CD14-positive monocyte (primary cell): ENCODE measurements at places on chromosomes 1 and 21. TPM values are rescaled to one million over a fixed set of nuclear protein-coding genes. Genes with fewer than 3 reads are reported as not detected.

ZNF124 gene
- 5.5 TPM for polyA plus RNA-seq

LCA5L gene
- not detected for polyA plus RNA-seq

LCE2B gene
- not detected for polyA plus RNA-seq

CYP4X1 gene
- not detected for polyA plus RNA-seq

DNA sequence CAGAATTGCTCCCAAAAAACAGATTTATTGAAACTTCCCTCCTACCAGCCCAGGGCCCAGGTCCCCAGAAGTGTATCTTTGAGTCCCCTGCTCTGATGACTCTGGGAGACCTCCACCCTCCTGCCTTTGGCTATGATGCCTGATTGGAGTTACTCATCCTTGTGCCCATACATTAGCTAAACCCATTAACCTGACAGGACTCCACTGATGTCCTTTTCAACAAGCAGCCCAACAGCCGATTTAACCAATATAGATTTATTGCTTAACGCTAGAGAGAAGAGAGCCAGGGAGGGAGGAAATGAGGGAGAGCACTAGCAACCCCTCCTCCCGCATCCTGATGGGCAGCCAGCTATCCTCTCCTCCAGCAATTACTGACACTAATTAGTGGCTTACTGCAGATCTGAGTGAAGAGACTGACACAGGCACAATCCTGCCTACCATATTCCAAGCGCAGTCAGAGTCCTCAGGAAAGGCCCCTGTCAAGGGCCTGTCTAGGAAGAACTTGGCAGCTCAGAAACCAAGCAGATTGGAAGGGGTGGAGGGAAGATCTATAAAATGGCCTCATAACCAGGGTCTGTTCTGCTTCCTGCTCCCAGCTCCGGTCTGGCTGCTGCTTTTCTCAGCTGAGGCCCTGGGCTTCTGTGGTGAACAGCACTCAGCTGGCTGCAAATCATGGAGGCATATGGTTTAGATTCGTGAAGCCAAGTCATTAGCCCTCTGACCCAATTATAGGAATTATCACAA lies 484.5 kb upstream of the DAB1 start:
- DNase-seq, result no peak

DNA sequence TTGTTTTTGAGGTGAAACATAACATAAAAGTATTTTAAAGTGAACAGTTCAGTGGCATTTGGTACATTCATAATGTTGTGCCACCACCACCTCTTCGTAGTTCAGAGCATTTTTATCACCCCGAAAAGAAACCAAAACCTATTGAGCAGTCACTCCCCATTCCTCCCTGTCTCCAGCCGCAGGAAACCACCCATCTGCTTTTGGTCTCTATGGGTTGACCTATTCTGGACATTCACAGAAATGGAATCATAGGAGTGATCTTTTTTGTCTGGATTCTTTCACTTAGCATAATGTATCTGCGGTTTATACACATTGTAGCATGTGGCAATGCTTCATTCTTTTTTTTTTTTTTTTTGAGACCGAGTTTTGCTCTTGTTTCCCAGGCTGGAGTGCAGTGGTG lies 141.2 kb downstream of the VPS13D start:
- DNase-seq, result no peak

DNA sequence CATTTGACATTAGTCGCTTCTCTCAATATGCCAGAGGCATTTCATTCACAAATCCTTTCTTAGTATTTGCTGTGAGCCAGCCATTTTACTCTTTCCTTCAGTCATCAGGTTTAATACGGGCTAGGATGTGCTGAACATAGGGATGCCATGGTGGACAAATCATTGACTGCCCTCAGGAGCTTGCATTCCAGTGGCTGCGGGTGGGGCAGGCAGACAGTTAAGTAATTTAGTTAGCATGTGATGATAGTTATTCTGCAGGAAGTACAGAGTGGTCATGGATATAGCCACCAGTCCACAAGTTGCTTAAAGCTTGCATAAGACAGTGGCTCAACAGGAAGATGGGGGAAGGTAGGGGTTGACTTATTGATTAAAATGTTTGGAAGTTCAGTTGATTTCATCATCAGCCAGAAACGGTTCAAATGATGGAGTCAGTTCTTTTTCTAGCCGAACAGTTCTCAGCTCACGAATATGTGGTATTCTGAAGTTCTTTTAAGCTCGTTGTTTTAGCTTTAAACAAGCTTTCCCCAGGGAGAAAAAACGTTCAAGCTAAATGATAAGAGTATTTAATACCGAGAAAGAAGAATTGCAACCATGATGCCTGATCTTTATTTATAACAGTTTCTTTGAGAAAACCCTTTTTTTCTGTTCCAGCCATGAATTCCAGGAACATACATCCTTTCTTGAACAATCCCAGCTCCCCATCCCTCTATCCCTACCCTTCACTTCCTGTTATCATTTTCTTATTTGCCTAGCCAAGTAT lies 1.4 kb downstream of the SLC22A15 start:
- DNase-seq, result peak; percentile 78

GRCh38 chr21:38790961-38791360 lies 14.8 kb upstream of the ETS2 start:
- DNase-seq, result no peak

GRCh38 chr1:185463011-185463410 lies 146.0 kb upstream of the IVNS1ABP start:
- DNase-seq, result no peak

DNA sequence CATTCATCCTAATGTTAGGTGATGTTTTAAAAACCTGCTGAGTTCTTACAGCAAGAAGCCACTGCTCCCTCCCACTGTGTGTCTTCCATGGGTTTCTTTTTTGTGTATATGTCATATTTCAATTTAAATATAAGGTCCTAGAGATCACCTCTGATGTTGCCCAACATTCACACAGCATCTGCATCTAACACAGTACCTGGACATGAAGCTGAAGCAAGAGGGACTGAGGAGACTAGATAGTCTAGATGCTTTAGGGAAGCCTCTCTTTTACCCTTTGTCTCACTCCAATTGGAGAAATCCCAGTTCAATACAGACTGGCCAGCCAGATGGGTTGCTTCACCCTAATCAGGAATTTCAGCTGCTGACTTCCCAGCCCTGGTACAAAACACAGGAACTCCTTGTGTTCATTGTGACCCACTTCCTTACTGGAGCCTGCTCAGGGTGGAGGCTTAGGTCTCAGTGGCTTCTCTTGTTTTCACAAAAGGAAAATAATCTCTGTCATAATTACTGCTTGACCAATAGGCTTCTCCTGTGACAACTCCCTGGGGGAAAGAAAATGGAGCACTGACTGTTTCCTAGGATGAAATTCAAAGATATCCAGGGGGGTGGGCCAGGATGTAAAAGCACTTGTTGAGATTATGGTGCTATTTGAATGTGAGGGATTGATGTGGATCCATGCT lies 17.3 kb downstream of the BTG2 start:
- DNase-seq, result peak; percentile 31

- DNase-seq, result no peak
Observed at GRCh38 chr1:17909634-17910033, 154.5 kb downstream of the ACTL8 start.

DNA sequence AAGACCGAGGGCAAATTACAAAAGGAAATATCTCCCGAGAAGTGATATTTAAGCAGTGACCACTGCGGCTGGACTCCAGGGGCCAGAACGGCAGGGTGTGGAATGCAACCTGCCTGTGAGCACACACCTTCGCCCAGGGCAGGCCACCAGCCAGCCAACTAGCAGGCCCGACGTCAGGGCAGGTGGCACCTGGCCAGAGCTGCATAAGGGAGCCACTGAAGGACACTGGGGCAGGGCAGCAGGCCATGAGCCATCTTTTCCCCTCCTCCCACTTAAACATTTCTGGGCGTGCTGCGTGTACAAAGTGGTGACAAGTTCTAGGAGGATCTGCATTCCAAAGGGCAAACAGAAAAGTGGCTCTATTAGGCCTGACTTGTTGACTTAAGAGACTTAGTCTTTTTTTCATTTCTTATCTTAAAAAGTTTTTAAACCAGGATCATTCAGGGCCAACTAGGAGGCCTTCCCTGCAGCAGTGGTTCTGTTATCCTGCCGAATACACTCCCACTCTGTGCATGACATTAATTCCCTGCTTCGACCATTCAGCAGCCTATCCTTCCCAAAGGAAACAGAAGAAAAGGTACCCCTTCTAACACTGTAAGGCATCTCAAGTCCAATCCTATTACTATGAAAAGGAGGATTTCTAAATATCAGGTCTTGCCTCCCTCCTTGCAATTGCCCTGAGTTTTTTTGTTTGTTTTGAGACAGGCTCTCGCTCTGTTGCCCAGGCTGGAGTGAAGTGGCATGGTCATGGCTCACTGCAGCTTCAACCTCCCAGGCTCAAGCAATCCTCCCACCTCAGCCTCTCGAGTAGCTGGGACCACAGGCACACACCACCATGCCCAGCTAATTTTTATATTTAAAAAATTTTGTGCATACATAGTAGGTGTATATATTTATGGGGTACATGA lies 96.3 kb downstream of the BCAR3 start:
- no peak for DNase-seq

DNA sequence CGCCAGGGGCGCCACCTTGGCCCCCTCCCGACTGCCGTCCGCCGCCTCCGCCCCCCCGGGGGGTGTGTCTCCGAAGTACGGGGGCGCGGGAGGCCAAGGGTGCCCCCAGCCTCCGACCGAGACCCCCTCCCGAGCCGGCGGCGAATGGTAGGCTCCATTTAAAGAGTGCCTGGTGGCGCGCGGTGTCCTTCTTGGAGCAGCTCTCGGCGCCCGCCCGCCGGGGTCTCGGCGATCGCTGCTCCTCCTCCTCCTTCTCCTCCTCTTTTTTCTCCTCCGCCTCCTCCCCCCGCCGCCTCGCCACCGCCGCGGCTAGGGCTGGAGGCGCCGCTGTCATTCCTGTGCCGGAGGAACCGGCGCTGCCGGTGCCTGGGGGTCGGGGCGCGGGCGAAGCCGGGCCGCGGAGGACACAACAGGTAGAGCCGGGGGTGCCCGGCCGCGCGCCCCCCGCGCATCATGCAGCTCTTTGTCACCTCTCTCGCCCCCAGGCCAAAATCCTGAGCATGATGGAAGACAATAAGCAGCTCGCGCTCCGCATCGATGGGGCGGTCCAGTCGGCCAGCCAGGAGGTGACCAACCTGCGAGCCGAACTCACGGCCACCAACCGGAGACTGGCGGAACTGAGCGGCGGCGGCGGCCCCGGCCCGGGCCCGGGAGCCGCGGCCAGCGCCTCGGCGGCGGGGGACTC lies at the start of gene KAZN:
Gene KAZN, plus strand, starts transcription at position 188 of the 685 bp plus-strand sequence.
- DNase-seq, result no peak

GRCh38 chr1:107183011-107183410 lies 42.2 kb downstream of the NTNG1 start:
- no peak for DNase-seq

DNA sequence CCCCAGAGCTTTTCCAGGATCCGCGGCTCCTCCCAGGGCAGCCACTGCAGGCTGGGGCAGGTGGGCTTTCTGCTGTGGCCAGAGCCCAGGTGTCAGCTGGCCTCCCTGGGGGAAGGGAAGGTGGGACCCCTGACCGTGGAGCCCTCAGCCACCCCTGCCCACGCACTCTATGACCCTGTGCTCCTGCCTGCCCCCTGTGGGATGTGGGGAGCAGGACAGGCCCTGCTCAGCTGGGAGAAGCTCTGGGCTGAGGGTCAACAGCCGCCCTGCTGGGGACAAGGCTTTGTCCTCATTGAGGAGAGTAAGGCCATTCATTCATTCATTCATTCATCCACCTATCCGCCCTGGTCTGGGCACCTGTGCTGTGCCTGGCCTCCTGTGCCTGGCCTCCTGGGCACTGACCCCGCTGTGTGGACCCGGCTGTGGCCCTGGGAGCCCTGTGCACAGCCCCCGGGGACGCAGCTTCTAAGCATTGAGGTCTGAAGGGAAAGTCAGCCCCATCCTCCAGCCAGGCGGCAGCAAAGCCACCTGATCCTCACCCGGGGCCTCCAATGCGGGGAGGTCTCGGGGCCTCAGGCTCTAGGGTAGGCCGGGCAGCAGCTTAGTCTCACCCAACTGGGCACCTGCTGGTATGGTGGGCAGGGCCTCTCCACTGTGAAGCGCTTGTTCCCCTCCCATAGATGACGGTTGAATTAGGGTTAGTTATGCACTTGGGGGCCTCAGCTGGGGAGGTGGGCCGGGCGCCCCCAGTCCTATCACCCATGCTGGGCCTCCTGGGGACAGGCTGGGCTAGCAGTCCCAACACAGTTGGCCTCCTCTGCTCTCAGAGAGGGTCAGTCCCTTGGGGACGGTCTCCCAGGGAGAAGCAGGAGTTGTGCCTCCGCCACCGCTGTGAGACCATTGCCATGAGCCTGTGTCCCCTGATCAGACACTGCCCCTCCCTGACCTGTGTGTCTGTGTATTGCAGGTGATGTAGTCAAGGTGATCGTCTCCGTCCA lies 6.0 kb downstream of the TNFRSF14 start:
- no peak for DNase-seq

DNA sequence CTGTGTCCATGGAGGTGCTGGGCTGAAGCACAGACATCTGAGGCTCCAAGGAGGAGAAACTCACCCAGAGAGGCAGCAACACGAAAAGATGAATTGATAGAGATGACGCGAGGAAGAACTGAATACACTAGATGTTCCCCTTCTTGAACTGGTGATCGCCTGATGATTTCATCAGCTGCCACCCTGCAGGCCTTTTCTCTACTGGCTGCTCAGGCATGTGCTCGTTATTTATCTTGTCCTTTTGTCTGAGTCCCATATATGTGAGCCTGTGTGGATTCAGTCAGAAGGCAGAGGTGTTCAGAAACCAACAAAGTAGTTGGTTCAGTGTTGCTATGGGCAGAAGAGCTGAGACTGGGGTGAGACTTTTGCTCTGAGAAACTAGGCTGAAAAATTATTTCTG lies 104.2 kb downstream of the SPATA46 start:
- no peak for DNase-seq

DNA sequence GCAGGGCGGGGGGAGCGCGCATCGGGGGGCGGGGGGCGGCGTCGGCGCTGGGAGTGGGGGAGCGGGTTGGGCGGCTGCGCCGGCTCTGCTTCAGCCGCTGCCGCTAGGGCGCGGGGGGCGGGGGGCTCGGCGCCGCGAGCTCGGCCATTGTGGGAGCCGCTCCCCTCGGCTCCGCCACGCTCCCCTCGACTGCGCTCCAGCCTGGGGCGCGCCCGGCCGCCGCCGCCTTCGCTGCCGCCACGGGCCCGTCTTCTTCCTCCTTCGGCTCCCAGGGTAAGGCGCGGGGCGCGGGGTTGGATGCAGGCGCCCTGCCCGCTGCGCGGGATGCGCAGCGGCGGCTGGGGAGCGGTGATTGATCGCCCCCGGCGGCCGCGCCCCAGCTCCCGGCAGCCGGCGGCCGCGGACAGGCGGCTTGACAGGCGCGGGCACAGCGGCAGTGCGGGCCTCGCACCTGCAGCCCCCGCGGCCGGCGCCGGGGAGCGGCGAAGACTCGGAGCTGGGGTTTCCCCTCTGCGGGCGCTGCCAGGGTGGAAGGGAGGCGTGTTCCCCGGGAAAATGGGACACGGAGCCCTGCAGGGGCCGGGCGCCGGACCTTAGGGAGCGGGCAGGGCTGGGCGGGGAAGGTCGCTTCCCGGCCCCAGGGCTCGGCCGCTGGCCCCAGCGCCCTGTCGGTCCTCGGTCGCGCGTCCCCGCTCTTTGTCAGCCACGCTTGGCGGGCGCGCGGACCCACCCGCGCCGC lies 55.3 kb downstream of the NDUFS5 start:
- DNase-seq, result peak; percentile 53
